GM12892 (cell line): ENCODE measurements at places on chromosomes 7 and 10.

GRCh38 chr7:134462337-134462925 lies 3.5 kb upstream of the AKR1B1 start:
- no peak for DNase-seq

- no peak for DNase-seq
These were observed 133.5 kb upstream of the SHH start for GRCh38 chr7:155945670-155946325.

GRCh38 chr7:44936322-44936721 lies 42.5 kb downstream of the MYO1G start:
- DNase-seq: no peak

DNA sequence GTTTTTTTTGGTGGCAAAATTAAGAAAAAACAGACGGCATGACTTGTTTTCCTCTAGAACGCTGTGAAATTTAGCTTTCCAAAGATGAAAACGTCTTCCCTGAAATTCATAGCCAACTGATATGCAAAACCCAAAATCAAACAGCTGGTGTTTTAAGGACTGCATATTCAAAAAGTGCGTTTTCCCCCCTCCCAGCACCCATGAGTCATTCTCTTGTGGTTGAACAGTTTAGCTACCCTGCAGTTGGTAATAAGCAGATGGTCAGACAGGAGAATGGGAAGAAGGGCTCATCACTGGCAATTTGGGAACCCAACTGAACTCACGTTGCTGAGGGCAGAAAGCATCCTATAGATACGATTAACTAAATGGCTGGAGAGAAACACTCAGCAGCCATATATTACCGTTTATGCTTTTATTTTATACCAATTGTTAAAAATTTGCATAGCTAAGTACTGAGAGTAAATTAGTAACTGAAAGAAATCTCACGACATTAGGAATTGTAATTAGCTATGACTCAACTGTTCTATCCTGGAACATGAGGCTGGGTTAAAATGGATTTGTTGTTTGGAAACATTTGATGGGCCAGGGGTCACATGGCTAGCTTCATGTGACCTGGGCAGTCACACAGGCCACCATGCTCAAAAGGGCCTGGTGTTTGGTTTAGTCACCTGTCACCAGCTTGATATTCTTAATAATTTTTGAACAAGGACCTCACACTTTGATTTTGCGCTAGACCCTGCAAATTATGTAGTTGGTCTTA lies 343.1 kb downstream of the PHTF2 start:
- no peak for DNase-seq

GRCh38 chr10:103874730-103875129 lies 19.4 kb upstream of the SH3PXD2A start:
- no peak for DNase-seq

DNA sequence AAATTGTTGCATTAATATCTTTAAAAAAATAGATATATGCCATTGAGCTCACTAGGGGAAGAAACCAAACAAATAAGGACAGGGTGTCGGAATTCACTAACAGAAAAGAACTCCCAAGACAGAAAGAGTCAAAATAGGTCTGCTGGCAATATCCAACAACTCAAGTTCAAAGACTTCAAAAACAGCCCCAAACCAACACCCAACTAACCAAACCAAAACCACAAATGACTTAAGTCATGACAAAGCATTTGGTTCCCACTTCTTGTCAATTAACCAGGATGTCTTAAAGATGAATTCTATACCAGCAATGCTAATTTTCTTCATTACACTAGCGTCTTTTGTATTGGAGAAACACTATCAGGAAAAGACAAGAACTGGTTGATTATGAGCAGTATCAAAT lies 249.0 kb upstream of the PLXNA4 start:
- DNase-seq: no peak

DNA sequence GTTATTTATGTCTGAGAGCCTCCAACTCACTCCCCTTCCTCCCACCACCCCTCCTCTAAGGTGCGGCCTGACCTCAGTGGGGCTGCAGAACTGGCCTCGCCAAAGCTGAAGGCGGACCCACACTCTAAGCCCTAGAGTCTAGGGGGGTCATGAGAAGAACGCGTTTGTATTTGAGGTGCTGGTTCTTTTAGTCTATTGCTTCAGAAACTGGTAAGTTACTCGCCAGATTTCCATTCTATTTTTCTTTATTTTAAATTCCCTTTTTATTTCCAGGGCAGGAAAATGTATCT lies 357.5 kb downstream of the DNAJB6 start:
- no peak for DNase-seq

DNA sequence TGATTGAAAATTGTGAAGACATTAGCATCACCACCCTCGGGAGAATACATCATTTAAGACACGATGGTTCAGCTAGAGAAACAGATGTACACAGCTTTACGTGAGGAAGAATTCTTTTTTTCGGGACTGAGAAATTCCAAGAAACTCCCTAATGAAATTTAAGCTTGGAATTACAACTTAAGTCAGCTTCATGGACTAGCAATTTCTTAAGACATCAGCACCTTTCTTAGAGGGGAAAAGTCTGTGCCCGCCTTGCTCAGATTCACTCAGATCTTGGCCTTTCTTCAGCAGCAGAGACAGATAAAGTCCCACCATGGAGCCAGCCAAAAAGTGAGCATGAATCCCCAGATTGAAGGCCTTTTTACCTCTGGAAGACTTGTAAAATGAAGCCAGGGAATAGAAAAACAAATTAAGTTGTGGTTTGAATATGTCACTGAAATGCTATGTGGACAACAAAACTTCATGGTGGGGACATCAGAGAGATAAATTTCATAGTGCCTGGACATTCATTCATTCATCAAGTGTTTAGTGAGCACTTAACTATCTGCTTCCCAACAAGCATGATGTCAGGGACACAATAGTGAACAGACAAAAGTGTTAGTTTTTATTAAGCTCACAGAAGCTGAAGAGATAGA lies 32.1 kb downstream of the PRKG1 start:
- DNase-seq: no peak

DNA sequence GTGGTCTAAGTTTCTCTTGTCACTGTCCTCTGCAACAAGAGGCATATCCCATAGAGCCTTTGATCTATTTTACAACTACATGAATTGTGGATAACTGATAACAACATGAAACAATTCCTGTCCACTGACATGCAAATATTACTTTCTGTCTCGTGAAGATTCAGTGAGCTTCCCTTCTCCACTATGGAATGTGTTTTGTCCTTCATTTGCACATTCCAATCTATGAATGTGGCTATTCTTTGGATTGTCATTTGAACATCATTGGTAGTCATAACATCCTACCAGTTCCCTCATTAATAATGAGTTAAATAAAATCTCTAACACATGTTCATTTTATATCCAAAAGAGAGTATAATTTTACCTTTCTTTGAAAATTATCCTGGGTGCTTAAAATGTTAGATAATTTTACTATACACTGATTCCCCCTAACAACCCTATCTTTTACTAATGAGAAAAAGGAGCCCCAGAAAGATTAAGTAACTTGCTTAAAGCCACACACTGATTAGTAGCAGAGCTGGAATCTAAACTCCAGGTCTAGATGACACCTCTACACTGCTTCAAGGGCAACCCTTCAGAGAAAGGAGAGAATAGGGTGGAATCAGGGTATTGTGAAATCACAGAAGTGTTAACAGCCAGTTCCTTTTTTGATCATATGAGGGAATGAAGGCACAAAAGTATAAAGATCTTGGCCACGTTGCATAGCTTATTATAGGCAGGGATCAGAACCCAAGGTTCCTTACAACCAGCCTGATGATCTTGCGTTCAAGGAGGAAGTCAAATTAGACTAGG lies 39.1 kb downstream of the PDE1C start:
- DNase-seq: no peak

DNA sequence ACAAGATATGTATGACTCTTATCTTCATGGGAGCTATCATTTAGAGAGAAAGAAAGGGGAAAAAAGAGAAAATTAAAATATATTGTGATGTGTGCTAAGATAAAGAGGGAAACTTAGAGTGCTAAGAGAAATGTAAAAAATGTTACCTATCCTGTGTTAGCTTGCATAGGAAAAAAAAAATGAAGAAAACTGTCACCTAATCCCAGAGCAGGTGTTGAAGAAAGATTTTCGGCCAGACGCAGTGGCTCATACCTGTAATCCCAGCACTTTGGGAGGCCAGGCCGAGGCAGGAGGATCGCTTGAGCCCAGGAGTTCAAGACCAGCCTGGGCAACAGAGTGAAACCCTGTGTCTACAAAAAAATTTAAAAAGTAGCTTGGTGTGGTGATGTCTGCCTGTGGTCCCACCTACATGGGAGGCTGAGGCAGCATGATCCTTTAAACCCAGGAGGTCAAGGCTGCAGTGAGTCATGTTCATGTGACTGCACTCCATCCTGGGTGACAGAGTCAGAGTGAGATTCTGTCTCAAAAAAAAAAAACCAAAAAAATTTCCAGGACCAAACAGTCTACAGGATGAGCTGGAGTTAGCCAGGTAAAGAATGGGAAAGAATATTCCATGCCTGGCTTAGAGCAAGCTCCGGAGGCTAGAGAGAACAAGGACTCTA lies 2.4 kb upstream of the MKLN1 start:
- no peak for DNase-seq

GRCh38 chr10:127157089-127157488 lies 39.3 kb downstream of the INSYN2A start:
- no peak for DNase-seq

- no peak for DNase-seq
These were observed 14.3 kb downstream of the HKDC1 start for GRCh38 chr10:69234447-69234846.

DNA sequence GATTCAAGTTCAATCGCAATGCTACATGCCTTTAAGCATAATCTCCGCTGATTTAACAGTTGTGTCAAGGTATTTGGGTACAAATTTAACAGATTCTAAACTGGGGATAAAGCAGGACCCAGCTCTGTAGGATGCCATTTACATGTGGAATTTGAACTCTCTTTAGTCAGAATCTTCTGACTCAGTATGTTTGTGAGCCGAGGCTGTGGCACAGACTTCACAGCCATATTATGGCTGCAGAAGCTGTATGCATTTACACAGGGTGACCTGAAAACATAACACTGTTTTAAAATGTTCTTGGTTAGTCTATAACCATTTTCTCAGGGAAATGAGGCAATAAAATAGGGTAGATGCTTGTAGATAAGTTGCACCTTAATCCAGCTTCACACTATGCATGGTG lies 8.7 kb downstream of the PDLIM1 start:
- no peak for DNase-seq

DNA sequence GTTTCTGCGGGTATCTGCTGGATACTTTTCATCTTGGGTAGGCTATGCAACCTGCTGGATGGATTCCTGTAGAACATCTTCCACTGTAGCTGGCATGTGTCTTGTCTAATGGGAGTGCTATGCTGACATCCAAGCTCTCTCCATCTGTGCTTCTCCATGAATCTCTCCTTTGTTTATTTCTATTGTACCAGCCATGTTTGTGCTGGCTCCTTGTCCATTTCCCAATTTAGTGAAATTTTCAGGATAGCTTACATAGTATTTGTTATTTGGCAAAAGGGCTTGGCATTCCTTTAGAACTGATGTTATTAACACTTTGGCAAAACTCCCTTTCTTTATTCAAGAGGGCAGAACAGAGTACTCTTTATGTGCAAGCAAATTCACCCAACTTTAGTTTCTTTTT lies 198.0 kb downstream of the CSTF2T start:
- no peak for DNase-seq

DNA sequence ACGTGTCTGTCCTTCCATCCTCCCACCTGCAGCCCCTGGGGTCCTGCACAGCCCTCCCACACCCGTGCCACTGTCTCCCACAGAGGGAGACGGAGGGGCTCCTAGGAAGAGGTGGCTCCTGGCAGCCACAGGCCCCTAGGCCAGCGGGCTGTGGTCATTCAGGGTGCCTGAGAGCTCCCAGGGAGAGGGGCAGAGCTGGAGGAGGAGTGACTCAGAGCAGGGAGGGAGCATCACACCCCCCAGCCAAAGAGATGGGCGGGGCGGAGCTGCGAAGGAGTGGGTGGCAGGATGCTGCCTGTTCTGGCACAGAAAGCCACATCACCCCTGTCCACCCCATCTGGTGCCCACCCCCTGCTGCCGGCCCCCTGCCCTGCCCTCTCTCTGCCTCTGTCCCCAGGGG lies 50.5 kb downstream of the STK32C start:
- DNase-seq: no peak

GRCh38 chr7:81608748-81609382 lies 161.0 kb downstream of the HGF start:
- DNase-seq: no peak

DNA sequence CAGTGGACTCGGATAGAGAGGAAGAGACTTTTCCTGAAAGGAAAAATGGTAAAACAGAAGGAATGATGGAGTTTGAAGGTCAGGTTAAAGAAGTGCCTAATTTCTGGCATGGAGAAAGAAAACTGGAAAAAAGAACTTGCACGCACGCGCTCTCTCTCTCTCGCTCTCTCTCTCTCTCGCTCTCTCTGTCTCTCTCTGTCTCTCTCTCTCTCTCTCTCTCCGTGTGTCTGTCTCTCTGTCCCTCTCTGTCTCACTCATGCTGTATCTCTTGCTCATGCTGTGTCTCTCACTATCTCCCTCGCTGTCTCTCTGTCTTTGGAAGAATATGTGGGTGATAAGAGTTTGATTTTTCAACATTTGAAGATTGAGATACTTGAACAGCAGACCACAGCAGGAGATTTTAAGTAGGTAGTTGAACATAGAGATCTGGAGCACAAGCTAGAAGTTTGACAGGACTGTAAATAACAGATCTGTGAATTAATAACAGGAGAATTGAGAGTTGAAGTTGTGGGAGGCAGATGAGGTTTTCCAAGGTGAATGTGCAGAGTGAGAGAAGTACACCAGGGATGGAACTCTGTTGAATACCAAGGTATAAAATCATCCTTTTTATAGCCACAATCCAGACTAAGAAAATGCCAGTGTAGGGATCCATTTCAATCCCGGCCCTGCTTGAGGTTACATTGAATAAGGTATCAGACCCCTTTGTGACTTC lies 33.1 kb downstream of the ADD3 start:
- no peak for DNase-seq

GRCh38 chr7:155919391-155920067 lies 107.3 kb upstream of the SHH start:
- no peak for DNase-seq

DNA sequence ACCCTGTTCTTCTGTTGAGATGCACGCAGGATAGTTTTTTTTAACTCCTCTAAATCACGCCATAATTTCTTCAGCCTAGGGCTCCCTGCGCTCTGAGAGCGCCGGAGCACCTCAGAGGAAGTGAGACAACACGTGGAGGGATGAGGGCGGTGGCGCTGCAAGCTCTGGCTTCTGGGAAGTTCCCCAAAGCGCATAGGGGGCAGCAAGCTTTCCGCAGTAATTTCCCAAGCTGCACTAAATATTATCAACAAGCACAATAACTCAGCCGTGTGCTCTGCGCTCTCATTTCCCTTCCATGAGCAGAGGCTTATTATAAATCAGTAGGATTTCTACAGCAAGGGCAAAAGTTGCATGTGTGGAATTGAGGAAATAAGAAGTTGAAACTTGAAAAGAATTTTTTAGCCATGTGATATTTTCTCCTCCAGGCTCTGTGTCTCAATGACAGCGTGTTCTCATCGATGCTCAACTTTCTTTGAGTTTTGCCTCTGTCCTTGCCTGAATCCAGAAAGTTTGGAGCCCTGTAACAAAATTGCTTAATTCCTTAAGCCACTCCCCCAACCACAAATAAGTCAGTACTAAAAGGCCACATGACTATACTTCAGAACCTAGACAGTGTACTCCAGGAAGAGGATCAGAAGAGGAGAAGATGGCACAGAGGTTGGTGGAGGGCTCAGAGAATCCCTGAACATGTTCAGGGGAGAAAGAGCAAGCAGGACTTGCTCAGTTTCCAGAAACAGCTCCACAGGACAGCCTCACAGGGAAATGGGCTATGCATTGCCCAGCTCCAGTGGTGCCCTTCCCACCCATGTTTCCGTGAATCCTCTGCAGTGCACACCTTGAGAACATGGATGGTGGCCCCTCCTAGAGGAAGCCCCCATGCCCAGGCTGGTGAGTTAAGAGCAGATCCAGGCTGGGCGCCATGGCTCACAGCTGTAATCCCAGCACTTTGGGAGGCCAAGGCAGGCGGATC lies 221.5 kb upstream of the GHITM start:
- DNase-seq: no peak
